ENCODE measurements at places on chromosomes 3 and 15.

DNA sequence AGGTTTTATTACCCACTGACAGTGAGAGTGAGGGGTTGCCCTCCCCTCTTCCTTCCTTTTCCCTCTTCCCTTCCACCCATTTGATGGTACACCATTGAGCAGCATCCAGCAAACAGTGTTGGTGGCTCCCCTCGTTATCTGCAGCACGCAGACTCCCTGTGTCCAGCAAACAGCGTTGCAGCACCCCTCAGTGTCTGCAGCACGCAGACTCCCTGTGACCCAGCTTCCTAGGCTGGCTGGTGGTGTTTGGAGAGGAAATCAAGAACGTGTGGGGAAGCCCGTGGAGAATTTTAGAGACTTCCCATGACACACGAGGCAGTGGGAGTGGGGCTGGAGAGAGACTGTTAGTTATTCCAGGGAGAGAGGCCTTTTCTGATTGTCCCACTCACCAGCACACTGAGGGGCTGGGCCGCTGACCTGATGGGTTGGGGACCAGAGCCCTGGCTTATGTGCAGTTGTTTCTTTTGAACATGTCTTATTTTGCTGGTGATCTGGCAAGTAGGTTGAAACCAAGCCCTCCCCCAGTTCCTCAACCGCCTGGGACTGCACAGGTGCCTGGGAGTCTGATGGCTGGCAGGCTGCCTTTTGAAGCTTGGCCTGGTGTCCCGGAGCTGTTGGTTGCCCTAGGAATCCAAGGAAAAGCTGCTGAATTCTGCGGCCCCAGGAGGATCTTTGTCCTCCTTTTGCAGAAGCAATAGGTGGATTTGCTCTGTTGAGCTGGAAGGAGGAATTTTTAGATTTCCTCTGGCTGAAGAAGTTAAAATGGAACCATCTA is 19.0 kb downstream of the APBA2 start:
- DNase-seq = no peak

DNA sequence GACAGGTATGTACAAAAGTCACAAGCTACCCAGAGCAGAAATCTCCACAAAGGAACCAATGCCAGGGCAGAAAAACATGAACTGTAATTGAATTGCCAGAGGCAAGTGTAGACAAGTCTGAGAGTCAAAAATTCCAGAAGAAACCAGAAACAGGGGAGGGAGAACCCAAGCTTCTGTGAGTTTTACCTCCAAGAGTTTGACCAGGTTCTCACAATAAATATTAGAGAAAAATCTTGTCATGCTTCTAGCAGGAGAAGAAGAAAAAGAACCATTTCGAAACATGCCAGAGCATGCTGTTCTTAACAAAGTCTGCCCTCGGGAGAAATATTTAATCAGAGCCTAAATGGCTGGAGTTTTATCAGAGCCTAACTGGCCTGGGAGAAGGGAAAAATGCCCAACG is 32.5 kb upstream of the AP3B2 start:
- no peak for DNase-seq

- DNase-seq = no peak
Observed at GRCh38 chr15:95559875-95560394, 770.6 kb upstream of the NR2F2 start.

DNA sequence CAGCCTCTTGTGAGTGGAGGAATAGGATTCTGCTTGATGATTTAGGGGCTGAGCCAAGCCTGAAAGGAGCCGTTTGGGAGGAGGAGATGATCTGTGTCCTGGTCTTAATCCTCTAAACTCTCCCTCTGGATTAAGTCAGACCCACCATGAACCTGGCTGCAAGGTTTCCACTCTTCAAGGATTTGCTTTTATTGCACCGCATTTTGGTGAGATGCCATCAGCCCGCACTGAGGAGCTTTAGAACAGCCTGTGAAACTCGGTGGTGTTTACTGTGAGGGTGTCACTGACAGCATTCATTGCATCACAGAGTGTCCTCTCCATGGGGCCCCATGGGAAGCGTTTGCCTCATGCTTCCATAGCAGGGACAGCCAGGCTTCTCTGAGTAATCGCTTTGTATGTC is 59.2 kb downstream of the EPHB1 start:
- no peak for DNase-seq

GRCh38 chr3:32880225-32880624 is 62.4 kb downstream of the TRIM71 start:
- no peak for DNase-seq

DNA sequence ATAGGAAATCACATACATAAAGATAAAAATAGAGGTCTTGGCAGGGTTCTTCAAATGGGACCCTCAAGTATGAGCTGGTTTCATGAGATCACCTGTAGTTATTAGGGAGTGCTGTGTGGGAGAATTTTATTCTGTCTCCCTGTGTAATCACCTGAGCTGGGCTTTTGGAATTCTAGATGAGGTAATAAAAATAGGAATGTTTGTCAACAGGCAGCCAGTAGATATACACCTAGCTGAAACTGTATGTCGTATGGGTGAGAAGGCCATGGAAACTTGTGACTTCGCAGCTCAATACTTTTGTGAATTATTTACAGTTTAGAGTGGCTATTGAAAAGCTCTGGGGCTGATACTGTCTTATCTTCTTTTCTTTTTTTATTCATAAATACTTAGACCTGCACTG is 40.5 kb upstream of the PLCL2 start:
- no peak for DNase-seq

GRCh38 chr3:79028916-79029315 is 738.9 kb downstream of the ROBO1 start:
- no peak for DNase-seq

DNA sequence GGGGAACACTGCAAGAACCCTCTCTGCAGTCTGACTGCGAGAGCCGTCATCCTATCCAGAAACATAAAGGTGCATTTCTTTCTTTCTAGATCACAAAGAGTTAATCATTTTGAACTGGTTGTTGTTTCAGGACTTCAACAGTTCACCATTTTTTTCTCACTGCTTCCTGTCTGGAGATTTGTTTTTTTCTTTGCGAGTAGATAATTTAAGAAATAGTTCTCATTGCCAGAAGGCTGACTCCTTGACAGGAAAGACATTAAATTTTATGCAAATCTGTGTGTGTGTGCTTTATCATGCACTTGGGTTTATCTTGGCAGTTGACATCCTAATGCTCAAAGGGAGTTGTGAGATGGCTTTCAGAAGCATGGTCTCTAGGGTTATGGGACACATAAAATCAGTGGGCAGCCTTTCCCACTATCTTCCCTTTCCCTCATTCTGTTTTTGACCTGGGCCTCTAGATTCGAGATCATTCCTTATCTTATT is 123.5 kb upstream of the TBL1XR1 start:
- DNase-seq = no peak

Data from inflammatory macrophage treated with lipopolysaccharide for 1 hour (primary cell).